Pulmonary artery endothelial cell (primary cell): ENCODE measurements at places on chromosomes 2 and 18. TPM values are rescaled to one million over a fixed set of nuclear protein-coding genes. Genes with fewer than 3 reads are reported as not detected.

DNA sequence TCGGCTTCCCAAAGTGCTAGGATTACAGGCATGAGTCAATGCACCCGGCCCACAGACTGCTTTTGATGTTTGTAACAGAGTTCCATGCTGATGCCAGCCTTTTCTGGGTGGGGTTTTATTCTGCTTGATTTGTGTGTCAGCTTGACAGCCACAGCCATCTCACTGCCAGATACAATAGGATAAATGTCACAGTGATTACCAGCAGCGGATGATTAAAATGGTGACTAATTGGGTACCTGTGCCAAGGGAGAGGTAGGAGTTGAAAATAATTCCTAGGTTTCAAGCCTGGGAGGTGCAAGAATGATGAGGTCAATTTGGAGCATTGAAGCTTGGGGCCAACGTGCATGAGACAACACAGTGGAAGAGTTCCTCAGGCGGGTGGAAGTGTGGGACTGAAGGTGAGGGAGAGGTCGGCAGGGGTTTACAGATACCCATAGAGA is 39.4 kb downstream of the SH2D6 start:
- DNase-seq: no peak

- no peak for DNase-seq
These were observed 183.5 kb upstream of the ZNF521 start for GRCh38 chr18:25535495-25535894.

DNA sequence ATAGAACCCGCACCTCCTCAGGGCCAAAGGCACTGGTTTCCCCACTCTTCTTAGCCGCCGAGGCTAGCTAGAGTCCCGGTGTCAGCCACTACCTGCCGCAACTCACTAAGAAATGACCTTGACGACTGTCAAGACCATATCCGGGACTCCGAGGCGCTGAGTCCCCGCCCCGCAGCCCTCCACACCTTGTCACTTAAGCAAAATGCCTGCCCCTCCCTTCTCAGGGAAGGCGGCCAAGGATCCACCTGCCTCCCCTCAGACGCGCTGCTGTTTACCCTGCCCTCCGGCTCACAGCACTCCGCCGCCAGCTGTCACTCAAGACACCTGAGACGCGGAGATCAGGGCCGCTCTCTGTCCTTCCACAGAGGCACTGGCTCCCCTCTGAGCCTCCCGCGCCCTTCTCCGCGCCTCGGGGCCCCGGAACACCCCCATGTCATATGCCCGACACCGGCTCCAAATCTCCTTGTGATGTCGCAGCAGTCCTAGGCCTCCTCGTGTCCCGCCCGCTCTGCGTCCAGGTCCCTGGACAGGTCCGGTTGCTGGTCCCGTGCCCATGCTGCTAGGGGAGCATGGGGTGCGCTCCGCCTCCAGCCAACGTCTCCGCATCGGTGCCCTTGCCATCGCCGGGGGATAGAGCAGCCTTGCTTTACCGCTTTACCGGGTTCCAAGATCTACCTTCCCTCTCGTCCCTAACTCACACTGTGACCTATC is 32.5 kb upstream of the REG3G start:
- no peak for DNase-seq

GRCh38 chr2:176080540-176081375 is 3.0 kb downstream of the EVX2 start:
- DNase-seq: no peak

- no peak for DNase-seq
These were observed 161.2 kb upstream of the PIEZO2 start for GRCh38 chr18:11310476-11311086.

- DNase-seq: no peak
These were observed 32.4 kb upstream of the DSC1 start for GRCh38 chr18:31195063-31195462.

- no peak for DNase-seq
These were observed 5.9 kb upstream of the IMPACT start for GRCh38 chr18:24420551-24420950.

DNA sequence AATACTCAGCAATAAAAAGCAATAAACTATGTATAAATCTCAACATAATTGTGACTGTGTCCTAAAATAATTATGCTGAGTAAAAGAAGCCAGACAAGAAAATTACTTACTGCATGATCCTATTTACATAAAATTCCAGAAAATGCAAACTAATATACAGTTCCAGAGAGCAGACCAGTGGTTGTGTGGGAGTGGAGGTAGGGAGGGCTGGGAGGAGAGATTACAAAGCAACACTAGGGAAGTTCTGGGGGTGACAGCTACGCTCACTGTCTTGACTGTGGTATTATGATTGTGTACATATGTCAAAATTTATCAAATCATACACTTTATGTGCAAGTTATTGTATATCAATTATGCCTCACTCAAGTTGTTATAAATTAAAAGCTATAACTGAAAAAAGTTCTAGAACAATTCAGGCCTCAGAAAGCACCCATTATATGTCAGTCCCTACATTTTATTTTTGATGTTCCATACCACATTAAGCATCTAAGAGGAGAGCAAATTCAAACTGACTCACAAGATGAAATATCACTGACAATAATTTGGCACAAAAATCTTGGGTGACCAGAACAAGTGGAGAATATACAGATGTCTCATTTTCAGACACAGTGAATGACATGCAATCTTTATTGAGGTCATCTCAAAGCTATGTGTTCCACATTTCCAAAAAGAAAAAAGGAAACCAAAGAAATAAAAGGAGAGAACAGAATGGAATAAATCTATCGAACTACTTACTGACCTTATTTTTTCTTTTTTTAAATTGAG is 85.1 kb downstream of the ANTXR1 start:
- no peak for DNase-seq

DNA sequence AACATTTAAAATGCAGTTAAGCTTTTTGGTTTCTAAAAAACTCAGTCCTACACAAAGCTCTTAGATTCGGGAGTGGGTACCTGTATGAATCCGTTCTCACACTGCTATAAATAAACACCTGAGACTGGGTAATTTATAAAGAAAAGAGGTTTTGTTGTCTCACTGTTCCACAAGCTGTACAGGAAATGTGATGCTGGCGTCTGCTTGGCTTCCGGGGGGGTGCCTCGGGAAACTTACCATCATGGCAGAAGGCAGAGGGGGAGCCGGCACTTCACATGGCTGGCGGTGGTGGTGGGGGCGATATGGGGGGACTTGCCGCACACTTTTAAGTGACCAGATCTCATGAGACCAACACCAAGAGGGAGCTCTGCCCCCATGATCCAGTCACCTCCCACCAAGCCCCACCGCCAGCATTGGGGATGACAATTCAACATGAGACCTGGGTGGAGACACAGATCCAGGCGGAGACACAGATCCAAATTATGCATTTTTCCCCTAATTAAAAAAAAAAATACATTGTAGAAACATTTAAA is 222.5 kb downstream of the GBX2 start:
- DNase-seq: no peak

DNA sequence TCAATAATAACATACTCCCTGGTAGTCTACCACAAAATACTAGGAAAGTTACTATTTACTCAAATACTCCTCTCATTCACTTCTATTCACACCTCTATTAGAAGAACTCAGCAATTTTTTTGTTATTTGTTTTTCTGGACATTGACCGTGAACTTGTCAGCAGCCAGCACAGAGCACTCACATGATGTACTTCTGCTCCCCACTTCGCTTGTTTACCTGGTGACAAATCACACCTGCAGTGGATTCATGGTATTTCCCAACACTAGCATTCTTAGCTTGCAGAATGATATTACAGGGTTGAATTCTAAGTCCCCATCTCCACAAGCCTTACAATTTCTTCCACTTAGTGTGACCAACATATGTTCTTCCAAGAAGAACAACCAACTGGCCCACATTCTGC is 238.2 kb downstream of the SATB2 start:
- DNase-seq: no peak

DNA sequence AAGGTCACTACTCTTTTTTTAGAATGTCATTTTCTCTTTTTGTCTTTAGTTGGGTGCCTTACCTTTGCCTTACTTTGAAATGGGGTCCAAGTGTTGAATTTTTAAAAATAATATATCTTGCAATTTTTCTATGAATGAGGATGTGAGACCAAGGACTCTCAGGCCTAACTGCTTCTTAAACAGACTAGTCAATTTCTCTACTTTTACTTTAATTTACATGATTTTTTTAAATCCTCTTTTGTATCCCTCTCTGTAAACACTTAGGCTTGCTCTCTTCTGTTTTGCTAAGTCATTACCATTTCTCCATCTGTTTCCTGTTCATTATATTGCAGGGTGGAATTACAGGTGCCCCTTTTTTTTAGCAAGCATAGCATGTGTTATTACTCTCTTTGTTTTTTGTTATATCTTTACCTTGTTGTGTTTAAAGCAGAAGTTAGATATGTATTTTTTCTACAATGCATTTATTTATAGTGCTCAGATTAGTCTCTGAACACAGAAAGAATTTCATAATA is 261.8 kb downstream of the SPAG16 start:
- no peak for DNase-seq

DNA sequence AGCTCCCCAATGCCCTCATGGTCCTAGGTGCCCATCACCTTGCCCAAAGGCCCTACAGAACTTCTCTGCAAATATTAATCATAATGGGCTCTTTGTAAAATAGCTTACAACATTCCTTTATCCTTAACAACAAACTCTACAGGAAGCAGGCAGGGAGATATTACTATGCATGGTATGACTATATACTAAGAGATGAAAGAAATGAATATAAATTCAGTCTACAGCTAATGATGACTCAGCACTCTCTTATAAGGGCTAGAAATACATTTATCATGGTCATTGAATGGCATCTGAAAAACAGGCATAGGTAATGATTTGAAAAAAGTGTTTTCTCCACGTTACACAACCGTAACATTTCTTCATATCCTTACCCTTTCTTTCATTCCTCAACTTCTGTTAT is 254.8 kb upstream of the DSEL start:
- DNase-seq: no peak

- DNase-seq: no peak
These were observed 84.7 kb downstream of the CDC42EP3 start for GRCh38 chr2:37586663-37587317.

The CDH19 gene
- not detected in 2 replicates for total RNA-seq

The SIX3 gene
- not detected in 2 replicates for total RNA-seq

The UBE2F gene
- total RNA-seq: 39.1 and 47.6 TPM in 2 replicates

The MC2R gene
- total RNA-seq: not detected in 2 replicates

The HOXD8 gene
- not detected in 2 replicates for total RNA-seq
